WTC11 (cell line): ENCODE measurements at places on chromosomes 5 and 9. TPM values are rescaled to one million over a fixed set of nuclear protein-coding genes. Genes with fewer than 3 reads are reported as not detected.

The ZBED3 gene
- 3.6 to 7.0 TPM (median 5.7 TPM) in 3 replicates for total RNA-seq

GRCh38 chr9:109728686-109729300 is 51.2 kb upstream of the PALM2AKAP2 start:
- DNase-seq: no peak

- no peak for DNase-seq
These were observed 8.4 kb downstream of the FNBP1 start for GRCh38 chr9:130034570-130034969.

The EQTN gene
- total RNA-seq: 0.66 to 1.4 TPM (median 0.81 TPM) in 3 replicates

The IL3 gene
- total RNA-seq: not detected in 3 replicates

The CER1 gene
- total RNA-seq: 2.4 to 4.1 TPM (median 3.7 TPM) in 3 replicates

- DNase-seq: no peak
These were observed 197.5 kb downstream of the PCSK5 start for GRCh38 chr9:76087976-76088375.

- no peak for DNase-seq
These were observed 62.2 kb upstream of the GNE start for GRCh38 chr9:36320466-36320865.

The FAM240B gene
- not detected in 3 replicates for total RNA-seq

The LHX6 gene
- total RNA-seq: 0.71 to 1.5 TPM (median 1.5 TPM) in 3 replicates

DNA sequence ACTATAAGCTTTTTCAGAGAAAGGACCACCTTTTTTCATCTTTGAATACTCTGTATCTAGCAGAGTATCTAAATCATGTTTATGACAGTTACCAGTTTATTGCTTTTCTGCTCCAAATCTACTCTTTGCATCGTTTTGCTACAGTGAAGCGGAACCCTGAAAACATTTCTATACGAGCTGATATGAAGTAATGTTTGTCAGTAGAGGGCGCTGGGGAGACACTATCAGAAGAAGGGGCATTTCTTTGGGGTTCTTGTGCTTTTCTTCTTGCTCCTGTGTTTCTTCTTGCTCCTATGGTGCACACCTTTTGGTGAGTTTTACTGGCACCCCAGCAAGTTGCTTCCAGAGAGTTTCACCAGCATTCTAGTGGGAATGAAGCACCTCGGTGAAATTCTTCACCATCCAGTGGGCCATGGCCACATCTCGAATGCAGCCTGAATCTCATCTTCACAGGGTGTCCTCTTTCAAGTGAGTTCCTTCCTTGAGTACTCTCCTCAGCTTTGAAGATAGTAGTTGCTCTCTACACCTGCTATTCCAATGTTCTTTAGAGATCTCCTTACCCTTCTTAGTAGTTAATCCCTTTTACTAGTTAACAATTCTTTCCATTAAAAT is 98.4 kb downstream of the FGF1 start:
- peak; percentile 53 for DNase-seq

DNA sequence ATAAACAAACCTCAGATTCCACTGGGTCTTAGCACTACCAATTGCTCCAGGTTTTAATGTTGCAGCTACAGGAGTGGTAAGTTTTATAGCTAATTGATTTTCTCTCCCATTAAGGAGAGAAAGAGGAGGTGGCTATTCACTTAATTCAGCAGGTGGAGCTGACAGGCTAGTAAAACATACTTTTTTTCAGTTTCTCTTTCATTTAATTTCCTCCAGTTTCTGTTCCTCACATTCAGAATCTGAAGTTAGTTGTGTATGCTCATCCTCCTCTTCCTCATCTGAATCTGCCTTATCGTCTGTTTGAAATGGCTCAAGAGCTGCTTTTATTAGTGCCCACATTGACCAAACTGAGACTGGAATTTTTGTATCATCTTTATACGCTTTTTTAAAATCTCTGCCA is 98.0 kb downstream of the PLPPR1 start:
- no peak for DNase-seq

DNA sequence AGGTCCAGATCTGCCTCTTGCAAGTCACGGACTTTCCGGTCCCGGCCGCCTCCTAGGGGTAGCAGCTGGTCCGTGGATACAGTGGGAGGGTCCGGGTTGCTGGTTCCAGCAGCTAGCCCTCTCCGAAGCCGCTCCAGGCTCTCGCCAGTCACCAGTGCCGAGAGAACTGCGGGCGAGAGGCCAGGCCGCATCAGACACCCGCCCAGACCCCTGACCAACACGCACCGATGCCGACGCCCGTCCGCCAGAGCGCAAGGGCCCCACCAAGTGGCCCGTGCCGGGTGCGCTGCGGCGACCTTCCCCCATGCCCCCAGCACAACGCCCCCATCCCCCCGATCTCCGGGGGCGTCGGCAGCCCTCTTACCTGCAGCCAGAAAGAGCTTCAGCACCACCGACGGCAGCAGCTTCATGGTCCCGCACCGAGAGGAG is 470 bp downstream of the HBEGF start:
- peak; percentile 74 for DNase-seq

The KLF9 gene
- 0.78 to 1.0 TPM (median 0.82 TPM) in 3 replicates for total RNA-seq

GRCh38 chr9:122991370-122991830 is 42.1 kb upstream of the GPR21 start:
- DNase-seq: no peak

DNA sequence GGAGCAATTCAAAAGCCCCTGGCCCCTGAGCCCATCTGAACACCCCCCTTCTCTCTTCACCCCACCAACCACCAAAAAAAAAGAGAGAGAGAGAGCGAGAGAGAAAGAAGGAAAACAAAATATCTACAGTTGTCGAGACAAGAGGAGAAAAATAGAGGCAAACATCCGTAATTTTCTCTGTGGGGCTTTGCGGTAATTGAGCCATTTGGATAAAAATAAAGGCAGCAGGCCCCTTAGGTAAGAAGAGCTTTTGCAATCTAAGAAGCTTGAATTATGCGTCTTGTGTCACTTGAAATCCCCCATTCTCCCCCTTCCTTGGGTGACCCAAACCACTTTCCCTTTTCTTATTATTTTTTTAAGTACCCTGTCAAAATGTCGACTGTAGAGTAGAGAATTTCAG is 35.5 kb upstream of the FUBP3 start:
- DNase-seq: no peak

The PCDHGB3 gene
- total RNA-seq: 3.3 to 4.2 TPM (median 3.5 TPM) in 3 replicates

DNA sequence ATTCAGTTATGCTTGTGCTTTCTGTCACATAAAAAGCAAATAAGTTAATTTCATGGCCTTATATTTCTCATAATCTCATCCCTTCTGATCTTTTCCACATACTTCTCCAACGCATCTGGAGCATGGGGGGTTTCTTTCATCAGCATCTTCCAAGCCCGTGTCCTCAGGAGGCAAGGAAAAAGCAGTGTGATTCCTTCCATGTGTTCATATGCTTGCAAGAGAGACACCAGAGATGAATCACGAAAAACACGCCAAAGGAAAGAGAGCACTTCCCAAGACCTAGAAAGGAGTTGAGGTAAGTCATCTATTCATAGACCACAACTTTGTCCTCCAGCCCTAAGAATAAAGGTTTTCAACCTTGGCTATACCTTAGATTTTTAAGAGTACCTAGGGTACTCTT is 26.0 kb upstream of the SVEP1 start:
- DNase-seq: no peak

DNA sequence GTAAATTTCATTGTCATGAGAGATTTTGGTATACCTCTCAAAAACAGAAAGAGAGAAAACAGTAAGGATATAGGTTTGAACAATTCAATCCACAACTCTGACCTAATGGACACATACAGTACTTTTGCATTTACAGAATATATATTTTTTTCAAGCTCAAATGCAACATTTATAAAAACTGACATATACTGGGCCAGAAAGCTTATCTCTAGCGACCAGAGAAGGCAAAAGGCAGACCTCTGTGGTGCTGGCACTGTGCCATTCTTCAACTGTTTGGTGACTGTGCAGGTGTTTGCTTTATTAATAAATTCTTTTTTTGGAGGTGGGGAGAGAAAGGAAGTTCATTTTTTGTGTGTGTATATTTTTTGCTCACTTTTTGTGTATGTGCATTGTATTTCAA is 6.0 kb upstream of the PLAC8L1 start:
- DNase-seq: no peak

DNA sequence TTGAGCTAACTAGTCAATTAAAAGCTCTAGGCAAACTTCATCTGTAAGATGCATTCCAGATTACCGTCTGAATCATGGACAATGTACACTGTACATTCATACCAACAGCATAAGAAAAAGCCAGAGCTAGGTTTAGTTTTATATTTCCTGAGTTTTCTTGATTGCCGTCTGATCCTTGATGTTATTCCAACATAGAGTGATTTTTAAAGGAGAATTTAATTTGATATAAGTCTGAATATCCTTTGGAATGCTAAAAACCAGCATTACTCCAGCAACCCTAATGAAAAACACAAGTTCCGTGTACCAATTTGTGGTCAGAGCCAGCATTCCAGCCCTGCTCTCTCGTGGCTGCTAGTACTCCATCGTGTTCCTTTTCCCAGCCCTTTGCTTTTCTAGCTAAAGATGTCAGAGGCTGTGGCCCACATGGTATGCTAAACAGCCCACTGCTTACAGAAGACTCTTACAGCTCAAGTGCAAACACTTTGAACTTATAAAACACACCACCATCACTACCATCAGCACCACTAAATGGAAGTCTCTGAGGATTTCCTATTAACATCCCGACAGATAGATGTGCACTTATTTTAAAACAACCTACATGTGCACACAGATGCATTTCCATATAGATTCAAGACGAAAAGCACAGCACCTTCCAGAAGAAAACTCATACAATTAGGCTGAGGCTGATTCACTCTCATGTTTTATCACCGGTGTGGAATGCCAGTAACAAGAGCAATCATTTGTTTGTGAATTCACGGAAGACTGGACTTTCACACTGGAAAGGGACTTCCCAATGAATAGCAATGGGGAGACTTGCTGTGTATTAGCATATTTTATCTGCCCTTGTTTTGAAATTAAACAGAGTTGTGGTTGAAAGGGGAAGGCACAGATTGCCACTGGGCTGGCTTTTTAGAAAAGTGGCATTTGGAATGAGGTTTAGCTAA is 246.9 kb upstream of the GAS1 start:
- no peak for DNase-seq

- no peak for DNase-seq
These were observed 213.5 kb downstream of the FANCC start for GRCh38 chr9:95103871-95104580.

DNA sequence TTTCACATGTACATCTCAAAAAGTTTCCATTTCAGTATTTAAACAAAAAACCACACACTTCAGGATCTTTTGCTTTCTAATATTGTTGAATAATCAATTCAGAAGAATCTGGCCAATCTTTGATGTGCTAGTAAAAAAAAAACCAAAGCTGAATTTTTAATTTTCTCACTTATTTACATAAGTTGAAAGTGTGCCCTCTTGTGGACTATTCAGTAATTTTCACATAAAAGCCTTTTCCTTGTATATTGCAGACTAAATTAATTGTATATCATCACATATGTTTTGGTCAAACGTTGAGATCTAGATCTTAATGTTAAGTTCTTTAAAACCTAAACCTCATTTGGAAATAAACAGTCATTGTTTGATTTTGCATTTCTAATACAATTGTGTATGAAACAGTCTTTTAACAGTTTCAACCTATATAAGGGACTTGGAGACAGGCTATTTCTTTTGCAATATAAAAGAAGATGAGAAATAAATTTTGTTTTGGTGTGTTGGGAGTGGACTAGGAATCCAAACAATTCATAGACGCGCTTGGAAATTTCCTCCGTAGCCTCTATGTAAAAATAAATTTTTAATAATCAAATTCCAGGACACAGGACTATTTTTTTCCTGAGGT is 68.1 kb downstream of the NIPBL start:
- no peak for DNase-seq

DNA sequence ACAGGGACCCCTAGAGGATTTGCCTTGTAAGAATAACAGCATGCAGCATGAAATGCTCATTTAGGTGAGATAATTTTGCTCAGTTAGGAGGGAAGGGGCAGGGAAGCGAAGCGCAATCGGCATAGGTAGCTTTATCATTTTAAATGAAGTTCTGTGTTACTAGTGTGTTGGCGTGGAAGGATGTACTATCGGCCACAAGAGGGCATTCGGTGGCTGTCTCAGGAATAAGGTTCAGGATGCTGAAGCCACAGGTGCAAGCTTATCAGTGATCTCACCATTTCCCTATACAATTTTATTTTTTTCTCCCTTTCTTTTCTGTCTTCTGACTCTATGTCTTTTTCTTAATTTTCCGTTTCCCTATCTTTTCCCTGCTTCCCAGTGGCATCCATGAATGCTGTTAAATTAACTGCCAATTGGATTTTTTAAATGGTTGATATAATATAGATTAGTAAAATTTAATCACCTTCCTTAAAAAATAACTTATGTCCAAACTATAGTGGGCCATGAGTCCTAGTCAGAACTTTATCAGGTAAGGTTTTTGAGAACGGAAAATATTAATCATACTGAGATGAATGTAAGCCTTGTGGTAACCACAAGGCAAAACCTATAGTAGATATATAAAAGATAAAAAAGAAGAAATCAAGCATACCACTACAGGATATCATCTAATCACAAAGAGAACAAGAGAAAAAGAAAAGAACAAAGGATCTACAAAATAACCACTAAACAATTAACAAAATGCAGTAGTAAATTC is 1.2 kb upstream of the INSL6 start:
- peak; percentile 56 for DNase-seq

DNA sequence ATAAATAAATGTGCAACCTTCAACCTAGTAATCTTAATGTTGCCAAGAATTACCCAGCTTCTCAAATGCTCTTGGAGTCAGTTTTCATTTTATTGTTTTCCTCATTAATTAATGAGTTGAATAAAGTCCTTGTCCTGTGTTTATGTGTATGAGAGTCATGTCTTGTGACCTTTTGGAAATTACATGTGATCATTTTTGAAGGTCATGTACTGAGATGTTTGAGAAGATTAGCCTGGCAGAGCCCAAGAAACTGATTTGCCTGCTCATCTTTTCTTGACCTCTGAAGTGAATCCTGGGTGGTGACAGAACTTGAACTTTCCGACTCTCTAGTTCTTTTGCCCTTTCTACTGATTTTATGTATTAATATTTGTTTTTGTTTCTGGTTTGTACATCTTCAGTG is 15.4 kb downstream of the ANKRA2 start:
- no peak for DNase-seq

DNA sequence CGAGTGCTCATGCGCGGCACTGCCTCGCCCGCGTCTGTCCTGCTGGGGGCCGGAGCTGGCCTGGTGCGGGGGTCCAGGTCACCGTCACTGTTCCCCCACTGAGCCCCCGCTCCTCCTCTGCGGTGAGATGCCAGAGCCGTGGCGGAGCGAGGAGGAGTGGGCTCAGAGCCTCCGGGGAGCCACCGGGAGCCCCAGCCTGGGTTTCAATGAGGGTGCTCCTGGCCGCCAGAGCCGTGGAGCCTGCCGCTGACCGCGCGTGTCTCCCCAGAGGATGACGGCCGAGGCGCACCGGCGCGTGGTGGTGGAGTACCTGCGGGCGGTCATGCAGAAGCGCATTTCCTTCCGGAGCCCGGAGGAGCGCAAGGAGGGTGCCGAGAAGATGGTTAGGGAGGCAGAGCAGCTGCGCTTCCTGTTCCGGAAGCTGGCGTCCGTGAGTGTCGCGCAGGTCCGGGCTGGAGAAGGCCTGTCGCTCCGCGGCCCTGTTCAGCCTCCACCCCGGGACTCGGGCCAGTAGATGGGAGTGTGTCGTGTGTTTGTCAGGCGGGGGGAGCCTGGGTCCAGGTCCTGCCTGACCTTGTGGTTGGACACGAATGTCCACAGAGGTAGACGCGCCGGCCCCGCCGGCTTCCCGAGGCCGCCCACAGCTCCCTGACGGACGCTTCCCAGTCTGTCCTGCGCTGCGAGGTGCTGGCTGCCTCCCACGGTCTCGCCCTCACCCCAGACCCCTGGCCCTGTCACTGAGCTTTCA is 22.0 kb downstream of the EXOC3 start:
- peak; percentile 10 for DNase-seq

The LMAN2 gene
- 141 to 162 TPM (median 147 TPM) in 3 replicates for total RNA-seq
